PC-9 (cell line): ENCODE measurements at places on chromosomes 1 and 21. TPM values are rescaled to one million over a fixed set of nuclear protein-coding genes. Genes with fewer than 3 reads are reported as not detected.

Gene C1orf94
- not detected in 2 replicates for total RNA-seq

DNA sequence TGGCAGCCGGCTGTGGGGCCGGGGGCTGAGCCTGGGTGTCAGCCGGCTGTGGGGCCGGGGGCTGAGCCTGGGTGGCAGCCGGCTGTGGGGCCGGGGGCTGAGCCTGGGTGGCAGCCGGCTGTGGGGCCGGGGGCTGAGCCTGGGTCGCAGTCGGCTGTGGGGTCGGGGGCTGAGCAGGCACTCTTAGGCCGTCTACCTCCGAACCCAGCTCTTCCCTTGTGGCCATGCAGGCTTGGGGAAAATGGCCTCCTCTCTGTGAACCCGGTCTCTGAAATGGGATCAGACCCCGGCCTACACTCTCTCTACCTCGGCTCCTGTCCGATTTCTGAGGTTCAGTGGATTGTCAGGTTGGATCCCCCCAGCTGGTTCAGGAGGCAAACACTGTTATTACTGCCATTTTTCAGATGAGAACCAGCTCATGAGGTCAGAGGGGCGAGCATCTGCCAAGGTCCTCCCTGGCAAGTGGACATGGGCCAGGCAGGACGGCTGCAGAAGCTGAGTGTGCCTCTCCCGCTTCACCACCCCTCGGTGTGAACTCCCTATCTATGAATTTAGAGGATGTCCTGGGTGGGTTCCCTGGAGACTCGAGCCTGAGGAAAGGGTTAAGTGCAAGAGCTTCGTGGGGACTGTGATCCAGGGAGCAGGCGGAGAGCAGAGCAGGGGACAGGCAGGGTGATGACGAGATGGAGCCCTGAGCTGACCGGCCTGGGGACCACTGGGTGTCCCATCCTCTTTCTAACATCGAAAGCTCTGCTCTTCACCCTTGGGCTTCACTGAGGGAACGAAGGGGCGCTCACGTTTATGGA, 10.9 kb upstream of the COL18A1 start:
- no peak for DNase-seq

DNA sequence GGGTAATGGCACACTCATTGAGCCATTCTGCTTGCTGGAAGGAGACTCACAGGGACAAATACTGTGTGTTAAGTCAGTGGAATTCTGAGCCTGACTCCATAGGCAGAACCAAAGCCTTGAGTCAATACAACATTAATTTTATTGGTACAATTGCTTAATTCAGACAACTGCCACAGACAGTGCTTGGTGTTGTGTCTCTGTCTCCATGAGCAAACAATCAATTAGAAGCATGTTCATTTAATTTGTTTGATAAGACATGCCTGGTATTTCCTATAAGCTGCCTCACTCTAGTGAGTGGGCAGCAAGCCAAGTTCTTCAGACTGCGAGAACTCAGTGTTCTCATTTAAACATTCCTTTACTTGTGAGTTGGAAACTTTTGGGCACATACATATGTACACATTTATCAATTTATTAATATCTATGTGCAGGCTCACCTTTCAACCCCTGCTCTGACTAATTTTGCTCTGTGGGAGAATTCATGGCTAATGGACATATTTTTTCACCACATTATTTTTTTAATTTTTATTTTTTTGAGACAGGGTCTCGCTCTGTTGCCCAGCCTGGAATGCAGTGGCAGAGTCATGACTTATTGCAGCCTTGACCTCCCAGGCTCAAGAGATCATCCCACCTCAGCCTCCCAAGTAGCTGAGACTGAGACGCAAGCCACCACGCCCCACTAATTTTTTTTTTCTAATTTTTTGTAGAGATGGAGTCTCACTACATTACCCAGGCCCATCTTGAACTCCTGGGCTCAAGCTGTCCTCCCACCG, 4.5 kb upstream of the SRSF10 start:
- peak; percentile 66 for DNase-seq

DNA sequence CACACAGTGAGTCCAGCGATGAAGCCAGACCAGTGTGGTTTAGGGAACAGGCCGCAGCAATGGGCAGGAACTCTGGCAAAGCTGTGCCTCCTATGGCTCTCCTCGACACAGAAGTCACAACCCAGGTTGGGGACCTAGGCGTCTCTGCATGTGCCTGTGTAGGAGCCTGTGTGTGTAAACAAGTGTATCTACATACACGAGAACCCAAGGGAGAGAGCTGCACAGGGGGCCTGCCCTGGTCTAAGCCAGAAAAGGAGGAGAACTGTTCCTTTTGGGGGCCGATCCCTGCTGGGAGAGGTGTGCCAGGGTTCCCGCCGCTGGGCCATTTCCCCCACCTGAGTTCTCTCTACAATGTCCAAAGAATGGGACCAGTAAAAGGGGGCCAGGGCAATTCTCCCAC, 56.0 kb downstream of the CD247 start:
- DNase-seq, result no peak

GRCh38 chr1:1063945-1064831, 9.9 kb downstream of the RNF223 start:
- DNase-seq, result peak; percentile 85

DNA sequence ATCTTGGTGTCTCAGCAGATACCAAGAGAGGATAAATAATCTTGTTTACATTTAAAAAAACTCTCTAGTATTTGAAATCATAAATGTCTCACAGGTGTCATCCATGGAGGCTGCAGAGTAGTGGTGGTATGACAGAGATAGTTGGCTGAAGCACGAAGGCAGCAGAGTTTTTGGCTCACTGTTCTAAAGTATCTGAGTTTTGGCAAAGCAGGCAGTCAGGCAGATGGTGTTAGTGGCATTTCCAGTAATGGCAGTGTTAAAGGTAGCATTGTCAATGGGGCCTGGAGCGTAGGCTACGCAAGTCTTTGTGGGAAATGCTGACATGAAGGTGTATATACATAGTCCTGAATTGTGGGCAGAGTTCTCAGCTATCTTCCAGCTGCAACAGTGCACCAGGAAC, 68.5 kb upstream of the HSD17B7 start:
- DNase-seq, result no peak

DNA sequence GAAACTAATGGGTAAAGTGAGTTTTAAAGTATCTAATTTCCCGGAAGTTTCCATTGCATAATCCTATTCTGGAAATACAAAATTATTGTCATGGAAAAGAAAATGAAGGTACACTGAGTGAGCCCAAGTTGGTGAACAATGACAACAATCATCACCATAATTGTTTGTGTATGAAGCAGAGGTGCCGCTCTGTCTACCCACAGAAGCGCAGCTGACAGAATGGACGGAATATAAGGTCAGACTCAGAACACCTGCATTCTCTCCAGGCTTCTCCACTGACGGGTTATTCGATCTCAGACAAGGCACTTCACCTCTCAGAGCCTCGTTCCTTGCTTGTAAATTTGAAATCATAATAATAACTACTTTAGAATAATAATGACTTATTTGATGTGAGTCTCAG, 99.1 kb upstream of the NGF start:
- DNase-seq, result no peak

DNA sequence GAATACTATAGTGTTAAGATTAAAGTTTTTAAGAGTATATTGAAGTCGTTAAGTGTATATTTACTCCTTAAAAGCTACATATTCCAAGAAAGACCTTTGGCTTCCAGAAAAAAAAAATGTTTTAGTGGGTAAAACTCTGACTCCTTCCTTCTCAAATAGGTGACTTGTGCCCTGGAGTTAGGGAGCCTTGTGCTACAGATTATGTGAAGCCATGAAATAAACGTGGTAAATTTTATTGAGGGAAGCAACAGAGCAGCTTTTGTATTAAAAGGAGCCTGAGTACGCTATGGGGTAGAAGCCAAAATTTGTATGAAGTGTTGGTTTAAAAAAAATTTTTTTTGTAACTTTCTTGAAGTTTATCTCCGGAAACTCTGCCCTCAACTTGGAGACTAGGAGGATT, 994 bp downstream of the RO60 start:
- DNase-seq, result no peak

DNA sequence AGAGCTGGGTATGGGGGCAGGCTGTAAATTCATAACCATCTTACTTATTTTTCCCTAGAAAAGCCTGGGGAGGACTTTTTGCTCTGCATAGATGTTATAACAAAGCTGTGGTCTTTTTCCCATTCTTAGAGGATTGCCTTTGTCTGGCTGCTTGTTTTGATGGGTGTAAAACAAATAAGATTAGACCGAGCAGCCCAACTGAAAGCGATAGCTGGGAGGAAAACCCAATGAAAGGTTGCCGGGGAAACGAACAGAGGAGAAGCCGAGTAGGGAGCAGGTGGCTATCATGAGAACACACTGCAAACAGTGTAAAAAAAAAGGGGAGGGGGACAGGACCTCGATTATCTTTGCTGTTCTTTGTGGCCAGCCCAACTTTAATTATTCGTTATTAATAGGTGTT, 1.9 kb downstream of the ELAVL4 start:
- DNase-seq, result no peak
